ENCODE measurements at places on chromosomes 7 and 10.

DNA sequence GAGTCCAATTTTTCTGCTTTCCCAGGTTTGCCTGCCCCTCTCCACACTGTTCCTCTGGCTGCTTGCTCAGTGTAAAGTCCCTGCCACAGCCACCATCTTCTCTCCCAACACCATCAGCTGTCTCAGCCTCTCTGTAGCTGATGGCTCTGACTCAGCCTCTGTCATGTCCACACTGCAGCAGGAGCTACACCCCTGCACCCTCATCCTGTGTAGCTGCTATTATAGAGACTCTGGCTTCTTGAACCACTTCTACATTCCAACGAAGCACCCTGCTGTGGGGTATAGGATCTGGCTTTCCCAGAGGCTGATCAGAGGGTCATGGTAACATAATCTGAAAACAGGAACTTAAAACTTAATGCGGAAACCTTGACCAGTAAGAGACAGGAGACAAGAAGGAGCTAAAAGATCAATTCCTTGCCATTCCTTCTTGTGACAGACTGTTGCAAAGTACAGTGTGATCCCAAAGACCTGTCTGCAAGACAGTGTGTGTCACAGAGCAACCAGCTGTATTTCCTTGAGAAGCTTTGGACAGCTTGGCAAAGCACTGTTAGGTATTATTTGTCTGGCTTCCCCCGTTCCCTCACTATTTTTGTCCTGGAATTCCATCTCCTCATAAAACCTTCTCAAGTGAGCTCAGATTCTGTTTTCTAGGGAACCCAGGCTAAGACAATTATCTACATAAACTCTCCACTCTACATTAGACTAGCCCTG, 42.3 kb downstream of the NRCAM start:
- DNase-seq, result no peak

DNA sequence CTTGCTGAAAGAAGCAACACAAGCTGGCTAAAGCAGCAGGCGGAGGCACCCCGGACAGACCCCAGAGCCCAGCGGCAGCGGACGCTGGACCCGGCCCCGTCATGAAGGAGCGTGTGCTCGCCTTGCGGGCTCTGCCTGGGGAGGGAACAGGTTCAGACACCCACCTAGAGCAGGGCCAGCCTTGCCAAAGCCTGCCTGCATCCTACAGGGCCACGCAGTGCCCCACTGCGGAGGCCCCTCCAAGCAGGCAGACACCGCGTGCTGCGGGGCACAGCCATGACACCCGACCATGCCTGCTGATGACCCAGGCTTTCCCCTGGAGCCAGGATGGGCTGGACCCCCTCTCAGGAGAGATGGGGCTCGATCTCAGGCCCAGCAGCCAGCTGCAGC, 91.7 kb downstream of the MAD1L1 start:
- no peak for DNase-seq

- no peak for DNase-seq
These were observed 291.4 kb downstream of the SFMBT2 start for GRCh38 chr10:7119325-7120015.

GRCh38 chr7:139059905-139060304, 24.1 kb upstream of the ZC3HAV1L start:
- no peak for DNase-seq

DNA sequence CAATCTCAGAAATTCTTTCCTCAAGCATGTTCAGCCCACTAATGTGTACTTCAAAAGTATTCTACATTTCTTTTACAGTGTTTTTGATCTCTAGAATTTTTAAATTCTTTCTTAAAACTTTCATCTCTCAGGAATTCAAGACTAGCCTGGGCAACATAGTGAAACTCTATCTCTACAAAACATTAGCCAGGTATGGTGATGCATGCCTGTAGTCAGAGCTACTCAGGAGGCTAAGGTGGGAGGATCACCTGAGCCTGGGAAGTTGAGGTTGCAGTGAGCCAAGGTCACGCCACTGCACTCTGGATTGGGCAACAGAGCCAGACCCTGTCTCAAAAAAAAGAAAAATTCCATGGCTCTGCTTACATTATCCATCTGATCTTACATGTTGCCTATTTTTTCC, 5.0 kb upstream of the EGFR start:
- no peak for DNase-seq

- no peak for DNase-seq
These were observed 2.0 kb upstream of the TNS3 start for GRCh38 chr7:47583739-47584535.

DNA sequence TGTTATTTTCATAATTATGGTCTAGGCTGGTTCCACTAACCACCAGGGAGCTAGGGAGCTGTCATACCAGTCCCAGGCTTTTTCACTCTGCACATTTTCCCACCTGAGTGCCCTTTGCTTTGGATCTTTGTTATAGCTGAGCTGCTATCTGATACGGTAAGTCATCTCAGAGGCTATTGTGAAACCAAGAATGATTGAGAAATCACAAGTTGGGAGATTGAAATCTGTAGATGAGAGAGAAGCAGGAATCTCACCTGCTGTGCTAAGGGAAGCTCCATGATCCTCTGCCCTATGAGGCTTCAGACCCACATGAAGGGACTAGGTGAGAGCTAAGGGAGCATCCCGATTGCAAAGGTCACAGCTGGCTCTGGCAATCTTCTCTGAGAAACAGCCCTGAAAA, 307.8 kb downstream of the REEP3 start:
- DNase-seq, result no peak

GRCh38 chr10:132844069-132844809, 58.3 kb upstream of the NKX6-2 start:
- DNase-seq, result no peak

GRCh38 chr7:102098986-102099385, 187.7 kb upstream of the SH2B2 start:
- no peak for DNase-seq

DNA sequence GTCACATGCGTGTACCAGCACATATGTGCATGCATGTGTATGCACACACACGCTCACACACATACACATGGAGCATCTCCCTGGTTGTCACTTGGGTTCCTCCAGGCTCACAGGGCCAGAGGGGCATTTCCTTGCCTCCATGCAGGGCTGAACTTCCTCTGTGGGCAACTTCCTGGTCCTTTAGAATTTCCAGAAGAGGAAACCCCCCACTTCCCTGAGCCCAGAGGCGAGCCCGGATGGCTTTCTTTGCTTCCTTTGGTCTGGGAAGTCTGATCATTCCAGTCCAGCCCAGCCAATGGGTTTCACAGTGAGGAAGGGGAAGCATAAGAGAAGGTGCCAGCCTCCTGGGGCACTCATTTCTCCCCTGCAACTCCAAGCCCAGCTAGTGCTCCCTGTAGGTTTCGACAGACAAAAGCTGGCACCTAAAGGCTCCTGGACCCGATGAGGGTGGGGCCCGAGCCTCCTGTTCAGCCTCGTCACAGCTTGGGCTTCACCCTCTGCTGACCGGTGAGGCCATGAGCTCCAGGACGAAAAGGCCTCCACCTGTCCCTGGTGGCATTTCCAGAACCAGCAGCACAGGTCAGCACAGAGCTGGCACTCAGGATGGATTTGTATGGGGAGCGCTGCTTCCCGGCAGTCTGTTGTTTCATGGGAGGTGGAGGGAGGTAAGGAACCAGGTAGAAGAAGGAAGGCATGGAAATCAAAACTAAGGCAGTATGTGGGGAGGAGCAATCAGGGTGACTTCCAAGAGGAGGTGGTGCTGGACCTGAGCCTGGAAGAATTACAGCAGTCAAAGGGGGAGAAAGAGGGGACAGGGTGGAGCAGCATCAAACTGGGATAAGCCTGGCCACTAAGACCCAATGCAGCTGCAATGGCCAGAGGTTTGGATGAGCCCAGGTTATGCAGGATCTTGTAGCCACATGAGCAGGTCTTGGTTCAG, 23.7 kb downstream of the BTBD16 start:
- no peak for DNase-seq

DNA sequence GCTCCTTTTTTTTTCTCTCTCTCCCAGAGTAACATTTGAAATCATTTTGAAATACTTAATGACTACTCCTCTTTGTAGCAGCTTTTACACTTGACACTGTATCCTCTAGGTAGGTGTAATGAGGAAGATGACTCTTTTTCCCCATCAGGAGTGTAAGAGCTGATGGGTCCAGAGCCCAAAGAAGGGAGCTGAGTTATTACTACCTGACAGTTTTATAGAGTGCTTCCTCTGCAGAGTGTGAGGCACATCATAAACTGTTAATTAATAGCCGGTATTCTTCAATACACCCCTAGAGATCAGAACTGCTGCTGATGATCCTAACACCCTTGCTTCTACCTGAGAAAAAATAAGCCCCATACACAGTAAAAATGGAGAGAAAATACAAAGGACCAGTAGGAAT, 279.8 kb upstream of the SEMA3A start:
- no peak for DNase-seq

GRCh38 chr10:86603256-86603655, 51.1 kb upstream of the OPN4 start:
- no peak for DNase-seq

DNA sequence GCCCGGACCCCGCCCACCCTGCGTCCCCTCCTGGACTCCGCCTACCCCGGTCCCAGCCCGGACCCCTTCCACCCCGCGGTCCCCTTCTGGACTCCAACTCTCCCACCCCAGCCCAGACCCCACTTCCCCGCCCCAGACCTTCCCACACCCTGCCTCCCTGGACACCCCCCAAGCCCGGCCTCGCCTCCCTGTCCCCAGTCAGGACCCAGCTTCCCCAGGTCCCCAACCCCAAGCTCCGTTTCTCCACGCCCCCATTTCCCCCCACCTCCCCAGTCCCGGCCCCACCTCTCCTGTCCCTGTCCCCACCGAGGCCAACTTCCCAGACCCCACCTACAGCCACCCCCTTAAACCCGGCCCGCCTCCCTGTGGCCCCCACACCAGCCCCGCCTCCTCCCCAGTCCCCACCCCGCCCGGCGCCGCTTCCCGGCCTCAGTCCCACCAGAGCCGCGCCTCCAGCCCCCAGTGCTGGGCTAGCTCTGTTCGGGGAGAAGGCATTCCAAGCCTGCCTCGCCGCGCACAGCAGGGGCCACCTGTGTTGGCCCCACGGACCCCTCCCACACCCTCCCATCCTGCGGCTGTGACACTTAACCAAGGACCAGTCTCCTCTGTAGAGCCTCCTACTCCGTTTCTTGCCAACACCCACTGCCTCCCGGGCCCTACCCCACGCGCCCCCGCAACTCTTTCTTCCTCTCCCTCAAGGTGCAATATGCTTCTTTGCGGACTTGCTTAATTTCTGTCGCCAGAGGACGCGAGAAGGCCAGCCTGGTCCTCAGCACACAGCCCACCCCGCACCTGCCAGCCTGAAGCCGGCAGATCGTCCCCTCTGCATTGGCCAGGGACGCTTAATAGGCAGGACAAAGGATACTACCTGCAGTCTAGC, 736 bp upstream of the ITIH5 start:
- no peak for DNase-seq

DNA sequence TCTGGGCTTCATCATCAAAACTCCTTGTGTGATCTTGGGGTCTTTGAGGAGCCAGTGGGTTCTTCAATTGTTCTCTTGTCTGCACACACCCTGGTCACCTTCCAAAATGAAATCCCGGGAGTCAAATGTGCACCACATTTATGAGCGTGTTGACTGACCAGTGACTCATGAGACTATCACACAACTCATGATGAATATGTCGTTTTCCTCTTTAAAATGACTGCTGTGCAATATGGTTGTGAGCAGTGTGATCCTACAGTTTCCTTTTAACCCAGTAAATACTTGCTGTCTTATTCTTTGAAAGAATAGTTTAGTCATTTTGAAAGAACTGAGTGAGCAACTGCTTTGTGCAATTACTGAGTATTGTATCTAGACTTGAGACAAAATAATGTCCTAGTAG, 149.2 kb downstream of the DYNC1I1 start:
- DNase-seq, result no peak

DNA sequence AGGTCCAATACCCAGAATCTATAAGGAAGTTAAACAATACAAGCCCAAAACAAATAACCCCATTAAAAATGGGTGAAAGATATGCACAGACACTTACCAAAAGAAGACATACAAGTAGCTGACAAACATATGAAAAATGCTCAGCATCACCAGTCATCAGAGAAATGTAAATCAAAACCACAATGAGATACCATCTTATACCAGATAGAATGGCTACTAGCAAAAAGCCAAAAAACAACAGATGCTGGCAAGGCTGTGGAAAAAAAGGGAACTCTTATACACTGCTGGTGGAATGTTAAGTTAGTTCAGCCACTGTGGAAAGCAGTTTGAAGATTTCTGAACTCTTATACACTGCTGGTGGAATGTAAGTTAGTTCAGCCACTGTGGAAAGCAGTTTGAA, 331.1 kb downstream of the KIF20B start:
- no peak for DNase-seq

DNA sequence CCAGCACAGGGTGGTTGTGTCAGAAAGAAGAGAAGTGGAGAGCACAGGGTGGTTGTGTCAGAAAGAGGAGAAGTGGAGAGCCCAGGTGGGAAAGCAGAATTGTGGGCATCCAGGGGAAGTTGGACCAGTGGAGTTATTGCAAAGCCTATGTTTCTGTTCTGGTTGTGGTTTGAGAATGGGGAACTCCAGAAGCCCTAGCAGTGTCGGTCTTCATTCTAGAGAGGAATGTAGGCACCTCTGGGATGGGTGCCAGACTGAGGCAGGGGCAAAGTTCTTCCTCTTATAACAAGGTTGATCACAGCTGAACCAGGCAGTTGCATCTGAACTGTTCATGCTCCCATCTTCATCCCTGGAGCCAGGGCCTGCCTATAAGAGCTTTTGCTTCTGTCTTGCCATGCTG, 954 bp downstream of the FSCN3 start:
- no peak for DNase-seq

DNA sequence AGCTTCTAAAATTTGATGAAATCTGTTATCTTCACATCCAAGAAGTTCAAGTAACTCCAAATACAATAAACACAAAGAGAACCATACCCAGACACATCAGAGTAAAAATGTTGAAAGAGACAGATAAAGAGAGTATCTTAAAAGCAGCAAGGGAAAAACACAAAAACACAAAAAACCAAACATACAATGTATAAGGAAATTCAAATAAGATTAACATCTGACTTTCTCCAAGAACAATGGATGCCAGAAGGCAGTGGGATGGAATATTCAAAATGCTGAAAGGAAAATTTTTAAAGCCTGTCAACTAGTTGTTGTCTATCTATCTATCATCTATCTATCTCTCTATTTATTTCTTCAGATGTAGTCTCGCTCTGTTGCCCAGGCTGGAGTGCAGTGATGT, 72.4 kb upstream of the MKLN1 start:
- no peak for DNase-seq

Measured in psoas muscle (tissue), 8 donors.